Activated CD4-positive, alpha-beta memory T cell treated with anti-CD3 and anti-CD28 coated beads, Interleukin-2, amount 10 ng/mL, durations not matched to agents 7 days and 5 days (primary cell): ENCODE measurements at places on chromosomes 12 and 14.

DNA sequence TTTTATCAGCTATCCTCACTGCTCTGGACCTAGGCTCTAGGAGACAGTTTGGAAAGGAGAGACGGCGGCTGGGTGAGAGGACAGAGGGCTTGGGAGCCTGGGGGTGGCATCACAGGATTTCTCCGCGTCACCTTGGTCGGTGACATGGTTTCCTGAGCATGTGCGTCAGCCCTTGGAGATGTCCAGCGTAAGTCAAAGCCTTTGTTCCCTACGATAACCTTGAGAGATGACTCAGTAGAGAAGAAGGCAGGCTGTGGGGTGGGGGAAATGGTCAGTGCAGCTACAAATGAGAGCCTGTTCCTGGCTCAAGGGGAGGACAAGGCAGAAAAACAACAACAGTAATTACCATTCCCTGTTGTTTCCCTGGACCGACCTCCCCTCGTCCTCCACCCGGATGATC lies 90.2 kb upstream of the TBX3 start:
- no peaks in the 10 kb centered on the region for H3K27me3 ChIP-seq
- no peaks in the 10 kb centered on the region for H3K36me3 ChIP-seq
- H3K4me3 ChIP-seq = no peak overlapping the region
- no peak for DNase-seq
- no peaks in the 10 kb centered on the region for H3K4me1 ChIP-seq
- no peak overlapping the region for H3K27ac ChIP-seq

GRCh38 chr12:109844091-109844490 lies 10.9 kb upstream of the TRPV4 start:
- H3K27ac ChIP-seq = no peak overlapping the region
- DNase-seq = no peak
- peaks cover 10% of the 10 kb centered on the region for H3K4me1 ChIP-seq
- no peaks in the 10 kb centered on the region for H3K36me3 ChIP-seq
- no peak overlapping the region for H3K4me3 ChIP-seq
- no peaks in the 10 kb centered on the region for H3K27me3 ChIP-seq

- no peaks in the 10 kb centered on the region for H3K4me1 ChIP-seq
- no peak overlapping the region for H3K27ac ChIP-seq
- no peak overlapping the region for H3K4me3 ChIP-seq
- no peaks in the 10 kb centered on the region for H3K27me3 ChIP-seq
- DNase-seq = no peak
Observed at GRCh38 chr12:24777359-24777758, 171.5 kb downstream of the BCAT1 start.

- H3K4me1 ChIP-seq = no peaks in the 10 kb centered on the region
- no peak for DNase-seq
- no peaks in the 10 kb centered on the region for H3K36me3 ChIP-seq
Observed at GRCh38 chr14:53016491-53016890, 65.6 kb upstream of the FERMT2 start.

- H3K27ac ChIP-seq = no peak overlapping the region
- no peak overlapping the region for H3K4me3 ChIP-seq
Observed at GRCh38 chr14:38079268-38079667, 128.4 kb upstream of the SSTR1 start.

DNA sequence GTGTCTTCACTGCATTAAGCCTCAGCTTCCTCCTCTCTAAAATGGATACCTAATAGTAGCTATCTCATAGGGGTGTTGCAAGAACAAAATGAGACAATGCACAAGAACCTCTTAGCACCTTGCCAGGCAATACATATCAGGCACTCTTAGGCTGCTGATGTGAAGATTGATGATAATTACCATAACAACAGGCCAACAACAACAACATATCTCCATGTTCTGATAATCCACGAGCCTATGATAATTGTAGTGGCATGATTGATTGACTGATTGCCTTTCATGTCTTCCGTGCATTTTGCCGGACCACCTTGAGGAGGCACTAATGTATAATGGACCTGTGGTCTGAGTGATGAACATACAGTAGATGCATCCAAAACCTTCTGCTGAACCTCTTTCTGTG lies 50.7 kb upstream of the WSCD2 start:
- H3K27ac ChIP-seq = no peak overlapping the region
- peaks cover 2% of the 10 kb centered on the region for H3K27me3 ChIP-seq
- H3K36me3 ChIP-seq = no peaks in the 10 kb centered on the region
- H3K4me1 ChIP-seq = no peaks in the 10 kb centered on the region

GRCh38 chr14:51442513-51443175 lies 202.6 kb downstream of the TMX1 start:
- H3K36me3 ChIP-seq = no peaks in the 10 kb centered on the region
- no peak overlapping the region for H3K27ac ChIP-seq
- no peak overlapping the region for H3K4me3 ChIP-seq
- H3K4me1 ChIP-seq = no peaks in the 10 kb centered on the region
- H3K27me3 ChIP-seq = peaks cover 8% of the 10 kb centered on the region

GRCh38 chr14:77640756-77641533 lies 24.5 kb upstream of the SPTLC2 start:
- H3K27me3 ChIP-seq = no peaks in the 10 kb centered on the region
- no peak for DNase-seq
- peaks cover 3% of the 10 kb centered on the region for H3K36me3 ChIP-seq
- H3K4me3 ChIP-seq = peak overlapping the region; percentile 71

GRCh38 chr12:27754795-27755194 lies 25.2 kb upstream of the KLHL42 start:
- H3K36me3 ChIP-seq = peaks cover 15% of the 10 kb centered on the region
- no peaks in the 10 kb centered on the region for H3K4me1 ChIP-seq
- no peak overlapping the region for H3K4me3 ChIP-seq
- H3K27me3 ChIP-seq = no peaks in the 10 kb centered on the region
- no peak for DNase-seq

- H3K27ac ChIP-seq = no peak overlapping the region
- DNase-seq = no peak
- H3K36me3 ChIP-seq = no peaks in the 10 kb centered on the region
- no peak overlapping the region for H3K4me3 ChIP-seq
- peaks cover 7% of the 10 kb centered on the region for H3K27me3 ChIP-seq
- no peaks in the 10 kb centered on the region for H3K4me1 ChIP-seq
Observed at GRCh38 chr14:61997161-61997560, 234.9 kb downstream of the SNAPC1 start.

- no peak overlapping the region for H3K27ac ChIP-seq
- no peak overlapping the region for H3K4me3 ChIP-seq
Observed at GRCh38 chr12:28877854-28878253, 271.2 kb upstream of the FAR2 start.

- no peak overlapping the region for H3K27ac ChIP-seq
- no peaks in the 10 kb centered on the region for H3K36me3 ChIP-seq
- no peaks in the 10 kb centered on the region for H3K27me3 ChIP-seq
- no peak for DNase-seq
- no peak overlapping the region for H3K4me3 ChIP-seq
Observed at GRCh38 chr12:43291516-43291915, 260.5 kb downstream of the ADAMTS20 start.

GRCh38 chr12:59597385-59597781 lies 1.6 kb downstream of the SLC16A7 start:
- peaks cover 35% of the 10 kb centered on the region for H3K4me1 ChIP-seq
- DNase-seq = peak; percentile 75
- peaks cover 13% of the 10 kb centered on the region for H3K36me3 ChIP-seq
- H3K27ac ChIP-seq = peak overlapping the region; percentile 91

DNA sequence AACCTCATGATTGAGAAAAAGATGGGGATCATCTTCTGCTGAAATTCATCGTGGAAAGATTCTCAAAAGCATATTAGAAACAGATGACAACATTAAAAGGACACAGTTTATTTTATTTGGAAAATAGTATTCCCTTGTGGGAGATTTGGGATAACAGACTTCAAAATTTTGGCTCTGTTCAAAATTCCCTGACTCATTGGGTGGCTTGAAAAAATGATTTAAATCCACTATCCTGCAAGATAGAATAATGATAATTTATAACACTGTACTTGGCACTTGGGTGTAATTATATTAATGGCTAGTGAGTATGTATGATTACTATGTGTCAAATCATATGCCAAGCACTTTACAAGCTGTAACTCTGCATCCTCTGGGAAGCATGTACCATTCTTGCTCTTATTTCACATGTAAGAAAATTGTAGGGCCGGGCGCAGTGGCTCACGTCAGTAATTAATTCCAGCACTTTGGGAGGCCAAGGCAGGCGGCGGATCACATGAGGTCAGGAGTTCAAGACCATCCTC lies 128.8 kb downstream of the LMNTD1 start:
- no peak overlapping the region for H3K27ac ChIP-seq
- H3K4me1 ChIP-seq = peaks cover under 1% of the 10 kb centered on the region
- no peaks in the 10 kb centered on the region for H3K36me3 ChIP-seq
- peaks cover 9% of the 10 kb centered on the region for H3K27me3 ChIP-seq
- no peak for DNase-seq

- H3K36me3 ChIP-seq = peaks cover 42% of the 10 kb centered on the region
- H3K27ac ChIP-seq = no peak overlapping the region
- H3K4me3 ChIP-seq = no peak overlapping the region
- H3K27me3 ChIP-seq = no peaks in the 10 kb centered on the region
Observed at GRCh38 chr12:130787445-130788410, 51.3 kb downstream of the STX2 start.

DNA sequence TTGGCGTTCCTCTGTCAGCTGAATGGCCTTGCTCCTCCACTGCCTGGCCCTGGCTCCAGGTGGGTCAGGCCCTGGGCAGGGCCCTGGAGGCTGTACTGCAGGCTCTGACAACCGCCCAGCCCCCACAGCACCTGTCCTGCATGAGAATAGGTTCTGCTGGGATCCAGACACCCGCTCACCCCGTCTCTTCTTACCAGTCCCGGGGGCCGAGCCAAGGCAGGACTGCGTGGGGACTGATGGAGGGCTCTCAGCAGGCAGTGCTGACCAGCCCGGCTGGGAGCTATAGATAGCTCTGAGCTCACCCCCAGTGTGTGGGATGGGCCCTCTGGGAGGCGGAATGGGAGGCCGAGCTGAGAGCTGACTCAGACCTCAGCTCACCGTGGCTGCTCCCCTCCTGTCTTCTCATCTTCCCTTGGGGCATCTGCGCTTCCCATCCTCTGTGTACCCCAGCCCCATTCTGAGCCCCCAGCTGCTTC lies 39.6 kb downstream of the TEAD4 start:
- H3K36me3 ChIP-seq = no peaks in the 10 kb centered on the region
- no peak for DNase-seq
- H3K27me3 ChIP-seq = no peaks in the 10 kb centered on the region

DNA sequence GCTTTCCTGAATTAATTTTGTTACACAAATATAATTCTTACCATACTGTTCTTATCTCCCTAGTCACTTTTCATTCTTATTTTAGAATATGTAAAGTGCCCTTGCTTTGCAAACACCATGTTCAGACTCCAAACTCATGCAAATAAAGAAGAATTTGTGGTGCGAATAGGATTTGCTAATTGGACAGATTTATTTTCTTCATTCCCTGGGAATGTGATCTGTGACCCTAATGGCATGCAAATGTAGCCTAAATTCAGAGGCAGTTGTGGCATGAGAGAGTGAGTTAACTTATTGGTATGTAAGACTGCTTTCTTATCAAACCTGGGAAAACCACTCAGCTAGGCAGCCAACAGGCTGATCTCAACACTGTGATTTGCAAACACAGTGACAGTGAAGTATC lies 10.0 kb downstream of the CAPZA3 start:
- H3K27ac ChIP-seq = no peak overlapping the region
- no peaks in the 10 kb centered on the region for H3K36me3 ChIP-seq
- no peak overlapping the region for H3K4me3 ChIP-seq
- H3K27me3 ChIP-seq = no peaks in the 10 kb centered on the region
- H3K4me1 ChIP-seq = no peaks in the 10 kb centered on the region
- DNase-seq = no peak

- no peak overlapping the region for H3K27ac ChIP-seq
- DNase-seq = no peak
- peaks cover 9% of the 10 kb centered on the region for H3K36me3 ChIP-seq
- H3K4me1 ChIP-seq = peaks cover 53% of the 10 kb centered on the region
- H3K4me3 ChIP-seq = no peak overlapping the region
- no peaks in the 10 kb centered on the region for H3K27me3 ChIP-seq
Observed at GRCh38 chr12:116958402-116959197, 47.9 kb downstream of the FBXW8 start.

DNA sequence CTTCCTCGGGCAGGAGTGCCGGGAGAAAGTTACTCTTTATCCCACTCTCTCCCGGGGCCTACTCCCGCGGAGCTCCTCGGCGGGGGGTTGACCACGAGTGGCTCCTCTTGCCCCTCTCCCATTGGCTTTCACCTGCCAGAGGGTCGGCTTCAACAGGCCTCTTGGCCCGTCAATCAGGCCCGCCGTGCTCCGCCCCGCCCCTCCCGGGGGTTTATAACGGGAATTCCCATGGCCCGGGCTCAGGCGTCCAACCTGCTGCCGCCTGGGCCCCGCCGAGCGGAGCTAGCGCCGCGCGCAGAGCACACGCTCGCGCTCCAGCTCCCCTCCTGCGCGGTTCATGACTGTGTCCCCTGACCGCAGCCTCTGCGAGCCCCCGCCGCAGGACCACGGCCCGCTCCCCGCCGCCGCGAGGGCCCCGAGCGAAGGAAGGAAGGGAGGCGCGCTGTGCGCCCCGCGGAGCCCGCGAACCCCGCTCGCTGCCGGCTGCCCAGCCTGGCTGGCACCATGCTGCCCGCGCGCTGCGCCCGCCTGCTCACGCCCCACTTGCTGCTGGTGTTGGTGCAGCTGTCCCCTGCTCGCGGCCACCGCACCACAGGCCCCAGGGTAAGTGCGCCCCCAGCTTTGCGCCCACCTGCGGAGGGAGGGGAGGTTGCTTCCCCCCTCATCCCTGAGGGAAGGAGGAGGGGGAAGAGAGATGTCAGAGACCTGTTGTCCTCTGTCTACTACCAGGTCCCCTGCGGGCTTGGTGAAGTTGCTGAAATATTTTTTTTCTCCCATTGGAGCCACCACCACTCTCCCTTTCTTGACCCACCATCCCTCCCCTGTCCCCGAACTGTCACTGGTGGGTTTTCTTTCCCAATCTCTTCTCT lies at the start of gene SMOC1:
SMOC1 (plus strand) TSS at position 242 of the 869 bp plus-strand sequence; CDS start at position 505, 263 bp downstream.
- H3K4me1 ChIP-seq = no peaks in the 10 kb centered on the region
- no peaks in the 10 kb centered on the region for H3K36me3 ChIP-seq
- DNase-seq = no peak
- H3K27ac ChIP-seq = no peak within 1 kb of the TSS
- H3K27me3 ChIP-seq = peaks cover 58% of the 10 kb centered on the region

GRCh38 chr12:124018539-124018938 lies 45.5 kb downstream of the ZNF664 start:
- no peak overlapping the region for H3K4me3 ChIP-seq
- no peaks in the 10 kb centered on the region for H3K27me3 ChIP-seq

- no peak for DNase-seq
- no peak overlapping the region for H3K27ac ChIP-seq
- H3K4me3 ChIP-seq = no peak overlapping the region
Observed at GRCh38 chr12:104339663-104340062, 36.1 kb downstream of the EID3 start.

DNA sequence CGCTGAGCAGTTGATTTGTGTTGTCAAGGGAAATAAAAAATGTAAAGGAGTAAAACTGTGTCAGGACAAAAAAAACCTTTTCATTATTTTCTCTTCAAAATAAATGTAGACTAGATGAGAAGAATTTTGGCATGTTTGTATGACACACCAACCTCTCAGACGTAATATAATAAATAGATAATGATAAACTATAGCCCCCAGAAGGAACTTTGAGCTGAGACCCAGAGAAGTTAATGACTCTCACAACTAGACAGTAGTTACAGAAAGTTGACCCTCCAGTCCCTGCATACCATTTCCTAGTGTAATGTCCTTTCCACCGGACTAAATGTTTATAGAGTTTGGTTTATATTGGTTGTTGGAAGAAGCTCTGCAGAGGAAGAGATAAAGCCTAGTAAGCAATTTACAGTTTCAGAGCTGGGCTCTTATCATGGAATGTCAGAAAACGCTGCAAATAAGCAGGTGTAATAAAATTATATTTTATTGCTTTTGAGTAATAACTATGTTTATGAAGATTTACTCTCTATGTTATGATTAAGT lies 97.3 kb downstream of the TRHDE start:
- H3K4me1 ChIP-seq = no peaks in the 10 kb centered on the region
- H3K27me3 ChIP-seq = no peaks in the 10 kb centered on the region
- no peak overlapping the region for H3K27ac ChIP-seq
- no peak overlapping the region for H3K4me3 ChIP-seq
- no peak for DNase-seq
- H3K36me3 ChIP-seq = no peaks in the 10 kb centered on the region
